ENCODE measurements at places on chromosomes 7 and 10.

- DNase-seq: no peak
Measured at GRCh38 chr7:91201442-91202113, 62.7 kb upstream of the FZD1 start.

DNA sequence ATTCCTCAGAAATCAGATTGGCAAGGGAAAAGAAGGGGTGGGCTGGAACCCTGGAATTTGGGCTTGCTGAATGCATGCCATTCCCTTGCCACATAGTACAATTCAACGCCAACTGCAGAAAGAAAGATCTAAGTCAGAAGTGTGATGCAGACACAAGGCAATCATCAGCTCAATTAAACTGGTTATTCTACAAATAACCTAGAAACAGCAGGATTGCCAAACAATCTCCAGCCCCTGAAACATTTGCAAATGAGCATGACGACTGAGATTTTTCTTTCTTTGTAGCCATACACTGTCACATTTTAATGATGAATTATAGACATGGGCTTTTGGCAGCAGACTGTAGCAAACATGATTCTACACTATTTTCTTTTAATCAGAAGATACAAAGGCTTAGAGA is 16.5 kb upstream of the CREB5 start:
- peak; percentile 32 for DNase-seq

DNA sequence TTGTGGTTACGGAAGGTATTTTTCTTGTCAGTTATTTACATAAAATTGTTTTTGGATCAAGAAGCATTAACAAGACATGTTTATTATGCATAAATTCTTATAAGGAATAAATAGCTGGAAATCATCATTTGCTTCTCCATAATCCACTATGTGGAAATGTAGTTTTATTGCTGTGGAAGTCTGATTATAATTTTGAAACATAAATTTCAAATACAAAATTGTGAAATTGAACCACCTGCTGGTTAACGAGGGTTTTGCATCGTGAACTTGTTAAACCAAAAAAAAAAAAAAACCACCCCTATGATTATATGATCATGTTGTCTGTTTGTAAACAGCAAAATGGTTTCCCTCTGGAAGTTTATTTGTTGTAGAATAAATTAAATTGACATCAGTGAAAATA is 25.9 kb downstream of the ABRAXAS2 start:
- DNase-seq: peak; percentile 57

DNA sequence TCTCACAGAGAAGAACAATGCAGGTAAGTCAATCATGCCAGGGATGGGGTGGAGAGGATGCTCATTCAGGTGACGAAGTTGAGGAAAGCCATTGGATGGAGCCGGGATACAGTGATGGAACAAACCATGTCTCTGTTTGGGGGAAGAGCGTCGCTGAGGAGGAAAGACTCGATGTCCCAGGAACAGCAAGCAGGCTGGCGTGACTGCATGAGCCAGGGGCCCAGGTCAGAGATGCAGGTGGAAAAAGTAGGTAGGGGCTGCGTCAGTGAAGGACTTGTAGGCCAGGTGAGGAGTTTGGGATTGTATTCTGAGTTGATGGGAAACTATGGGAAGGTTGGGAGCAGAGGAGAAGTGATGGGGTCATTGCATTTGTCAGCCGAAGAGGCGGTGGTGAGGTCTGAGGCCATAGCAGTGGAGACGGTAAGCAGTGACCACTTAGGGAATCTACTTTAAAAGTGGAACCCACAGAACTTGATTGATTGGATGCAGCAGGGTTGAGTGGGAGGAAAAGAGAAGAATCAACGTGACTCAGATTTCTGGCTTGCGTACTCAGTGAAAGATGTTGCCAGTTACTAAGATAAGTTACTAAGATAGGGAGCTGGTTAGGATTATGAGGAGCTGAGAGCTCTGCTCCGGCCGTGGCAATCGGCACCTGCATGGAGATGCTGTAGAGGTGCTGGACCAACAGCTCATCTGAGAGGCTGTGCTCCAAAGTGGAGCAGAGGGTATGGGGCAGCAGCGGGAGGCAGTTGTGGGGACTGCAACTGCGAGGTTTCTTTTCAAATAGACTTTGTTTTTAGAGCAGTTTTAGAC is 12.5 kb upstream of the IL2RA start:
- DNase-seq: peak; percentile 58

DNA sequence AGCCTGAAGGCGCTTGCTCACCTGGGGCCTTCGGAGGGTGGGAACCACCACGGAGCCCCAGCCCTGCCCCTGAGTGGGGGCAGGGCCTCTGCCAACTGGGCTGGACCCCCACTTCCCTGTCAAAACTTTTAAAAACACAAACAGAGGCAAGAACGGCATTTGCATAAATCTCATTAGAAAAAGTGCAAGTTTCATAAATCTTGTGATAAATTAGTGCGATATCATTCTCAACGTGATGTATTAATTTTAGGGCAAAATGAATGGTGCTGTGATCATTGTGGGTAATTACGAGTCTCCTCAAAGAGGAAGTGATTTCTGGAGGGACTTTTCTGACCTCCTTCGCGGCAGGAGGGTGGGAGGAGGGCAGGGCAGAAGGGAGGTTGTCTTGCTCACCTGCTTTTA is 98.3 kb downstream of the CDH23 start:
- DNase-seq: no peak

DNA sequence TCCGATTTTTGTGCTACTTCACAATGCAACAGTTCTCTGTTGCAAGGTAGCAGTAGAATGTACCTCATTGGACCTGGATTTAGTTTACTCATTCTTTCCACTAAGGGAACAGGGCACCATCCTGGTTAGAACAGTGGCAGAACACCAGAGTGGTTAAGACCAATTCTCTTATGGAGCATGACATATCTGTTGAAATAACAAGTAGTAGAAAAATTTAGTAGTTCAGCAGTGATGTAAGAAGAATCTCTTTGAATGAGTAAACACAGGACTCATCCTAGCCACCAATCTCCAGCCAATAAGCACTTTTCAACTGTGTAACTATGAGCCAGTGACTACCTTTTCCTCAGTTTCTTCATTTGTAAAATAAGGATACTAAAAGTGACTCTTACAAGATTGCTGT is 2.4 kb downstream of the ANKRD22 start:
- DNase-seq: peak; percentile 30

DNA sequence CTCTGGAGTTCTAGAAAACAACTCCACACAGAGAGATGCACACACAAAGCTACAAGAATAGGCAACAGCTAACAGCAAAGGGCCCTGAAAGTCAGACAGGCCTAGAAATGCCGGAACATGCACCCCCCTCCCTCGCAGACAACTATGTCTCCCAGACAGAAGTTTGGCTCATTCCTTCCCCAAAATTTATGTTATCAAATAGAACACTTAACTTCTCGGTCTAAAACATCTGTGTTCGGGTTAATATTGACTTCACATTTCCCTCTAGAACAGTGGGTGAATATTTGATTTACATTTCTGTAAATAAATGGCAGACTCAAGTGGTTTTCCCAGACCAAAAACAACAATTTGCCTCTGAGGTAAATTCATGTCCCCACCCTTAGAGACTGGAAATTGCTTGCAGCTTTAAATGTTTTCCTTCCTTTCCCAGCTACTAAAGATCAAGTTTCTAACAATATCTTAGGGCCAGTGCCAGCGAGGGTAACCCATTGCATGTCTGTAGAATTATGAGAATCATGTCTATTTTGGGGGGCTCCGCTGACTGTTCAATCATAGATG is 92.5 kb upstream of the INHBA start:
- no peak for DNase-seq

DNA sequence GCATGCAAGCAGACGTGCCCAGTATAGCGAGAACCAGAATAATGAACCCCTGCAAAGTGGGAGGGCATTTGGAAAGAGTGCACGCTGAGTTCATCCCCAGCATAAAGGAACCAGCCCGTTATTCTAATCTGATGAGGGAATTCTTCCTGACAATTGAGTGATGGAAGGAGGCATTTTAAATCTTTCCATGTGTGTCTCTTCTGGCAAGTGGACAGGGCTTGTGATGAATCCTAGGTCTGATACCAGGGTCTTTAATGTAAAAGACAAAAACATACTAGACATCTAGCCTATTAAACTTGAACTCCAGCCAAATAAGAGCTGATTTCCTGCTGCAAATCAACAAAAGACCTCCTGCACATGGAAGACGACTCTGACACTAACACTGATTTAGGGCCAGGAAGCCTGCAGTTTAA is 301.2 kb downstream of the DPP6 start:
- no peak for DNase-seq

DNA sequence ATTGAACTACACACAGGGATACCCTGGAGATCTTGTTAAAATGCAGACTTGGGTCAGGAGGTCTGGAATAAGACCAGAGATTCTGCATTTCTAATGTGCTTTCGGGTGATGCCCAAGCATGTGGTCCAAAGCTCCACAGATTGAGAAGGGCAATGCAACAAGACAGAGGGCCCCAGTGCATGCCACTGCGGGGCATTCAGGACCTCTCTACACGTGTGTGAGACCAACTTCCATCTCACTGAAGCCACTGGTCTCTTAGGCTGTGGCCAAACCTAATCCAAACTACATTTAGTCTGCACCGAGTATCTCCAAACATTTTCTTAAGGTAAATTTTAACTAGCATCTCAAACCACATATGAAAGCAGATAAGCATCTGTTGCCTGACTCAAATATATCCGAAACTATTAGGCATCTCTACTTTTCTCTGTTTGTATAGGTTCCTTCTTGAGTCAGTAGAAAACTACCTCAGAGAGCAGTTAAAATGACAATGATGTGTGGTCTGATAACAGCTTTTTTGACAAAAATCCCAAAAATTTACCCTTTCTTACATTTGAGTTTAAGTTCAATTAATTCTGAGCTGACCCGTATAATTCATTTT is 107.5 kb downstream of the ELMO1 start:
- DNase-seq: no peak

GRCh38 chr7:154857728-154858681 is 144.9 kb downstream of the PAXIP1 start:
- DNase-seq: no peak

DNA sequence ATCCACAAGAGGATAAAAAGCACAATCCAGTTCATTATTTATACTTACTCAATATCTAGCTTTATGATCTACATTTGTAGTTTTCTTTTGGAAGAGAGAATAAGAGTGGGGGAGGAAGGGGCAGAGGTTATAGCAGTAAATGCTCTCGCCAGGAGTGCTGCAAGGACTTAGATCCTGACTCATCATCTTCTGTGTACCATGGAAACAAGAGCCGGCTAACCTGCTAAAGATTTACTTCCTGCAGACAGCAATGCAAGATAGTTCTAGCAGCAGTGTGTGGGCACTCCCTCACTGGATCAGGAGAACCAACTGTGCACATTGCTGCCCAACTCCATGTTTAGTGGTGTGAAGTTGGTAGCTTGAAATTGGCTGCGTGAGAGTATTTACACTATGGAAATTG is 47.7 kb upstream of the TRIL start:
- no peak for DNase-seq

- DNase-seq: no peak
Measured at GRCh38 chr10:106508950-106509349, 655.6 kb downstream of the SORCS1 start.

GRCh38 chr7:17305387-17306171 is 7.1 kb downstream of the AHR start:
- DNase-seq: no peak

All from AG20443 (cell line).